ENCODE measurements at places on chromosomes 2 and 18.

- peak; percentile 48 for DNase-seq
These were observed 80.9 kb downstream of the CHRNA1 start for GRCh38 chr2:174683392-174683759.

GRCh38 chr2:218875692-218876246 lies 4.9 kb upstream of the WNT10A start:
- no peak for DNase-seq

- no peak for DNase-seq
These were observed 117.0 kb downstream of the DOCK10 start for GRCh38 chr2:224925061-224925809.

- DNase-seq = no peak
These were observed 8.2 kb downstream of the DLX2 start for GRCh38 chr2:172094294-172095145.

- no peak for DNase-seq
These were observed 678 bp upstream of the ZNF24 start for GRCh38 chr18:35344736-35345459.

- DNase-seq = no peak
These were observed 467.9 kb upstream of the SYT4 start for GRCh38 chr18:43744960-43745745.

GRCh38 chr2:123993728-123994323 lies 31.3 kb upstream of the CNTNAP5 start:
- no peak for DNase-seq

DNA sequence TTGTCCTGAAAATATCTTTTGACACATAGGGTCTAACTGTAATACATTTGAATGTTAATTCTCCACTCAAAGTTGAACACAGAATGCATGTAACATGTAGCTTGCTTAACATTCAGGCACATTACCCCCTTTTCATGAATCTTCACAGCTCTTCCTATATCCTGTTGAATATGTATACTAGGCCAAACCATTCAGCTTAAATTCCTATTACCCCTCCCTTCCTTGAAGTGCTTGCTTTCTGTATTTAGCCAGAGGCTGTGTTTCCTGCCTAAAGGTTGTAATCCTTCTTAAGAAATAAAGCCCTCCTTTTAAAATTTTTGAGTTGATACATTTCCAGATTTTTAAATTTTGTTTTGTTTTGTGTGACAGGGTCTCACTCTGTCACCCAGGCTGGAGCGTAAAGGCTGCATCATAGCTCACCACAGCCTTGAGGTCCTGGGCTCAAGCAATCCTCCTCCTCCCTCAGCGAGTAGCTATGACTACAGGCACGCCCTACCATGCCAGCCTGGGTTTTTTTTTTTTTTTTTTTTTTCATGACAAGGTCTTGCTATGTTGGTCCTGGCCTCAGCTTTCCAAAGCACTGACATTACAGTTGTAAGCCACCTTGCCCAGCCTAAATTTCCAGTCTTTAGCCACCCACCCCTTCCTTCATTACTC lies 357.6 kb downstream of the DSC3 start:
- DNase-seq = no peak

- no peak for DNase-seq
These were observed 52.5 kb upstream of the TRIM43 start for GRCh38 chr2:95539290-95539689.

DNA sequence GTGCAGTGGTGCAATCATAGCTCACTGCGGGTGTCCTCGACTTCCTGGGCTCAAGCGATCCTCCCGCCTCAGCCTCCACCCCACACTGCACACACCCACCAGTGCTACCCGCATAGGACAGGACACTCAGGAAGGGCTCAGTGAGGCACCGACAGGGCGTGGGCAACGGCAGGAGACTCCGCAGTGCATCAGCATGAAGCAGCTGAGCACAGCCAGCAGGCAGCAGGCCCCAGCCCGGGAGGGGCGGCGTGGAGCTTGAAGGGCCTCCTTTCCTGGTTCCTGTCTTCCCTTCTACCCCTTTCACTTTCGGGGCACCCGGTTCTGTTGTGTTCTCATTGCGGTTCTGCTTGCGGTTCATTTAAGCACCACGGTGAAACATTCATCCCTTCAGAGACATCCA lies 89.8 kb downstream of the ZNF516 start:
- DNase-seq = no peak

- no peak for DNase-seq
These were observed 689.8 kb downstream of the MBD2 start for GRCh38 chr18:53534695-53535094.

All from NCI-H2227 treated with DMSO at 0.1 percent for 48 hours (cell line).